Activated naive CD4-positive, alpha-beta T cell treated with anti-CD3 and anti-CD28 coated beads for 36 hours (primary cell): ENCODE measurements at places on chromosomes 3 and 15. TPM values are rescaled to one million over a fixed set of nuclear protein-coding genes. Genes with fewer than 3 reads are reported as not detected.
A peak's percentile ranks its signal among the peaks of the same experiment; 100 is the strongest.

SYNPR gene
- total RNA-seq, result not detected

DNA sequence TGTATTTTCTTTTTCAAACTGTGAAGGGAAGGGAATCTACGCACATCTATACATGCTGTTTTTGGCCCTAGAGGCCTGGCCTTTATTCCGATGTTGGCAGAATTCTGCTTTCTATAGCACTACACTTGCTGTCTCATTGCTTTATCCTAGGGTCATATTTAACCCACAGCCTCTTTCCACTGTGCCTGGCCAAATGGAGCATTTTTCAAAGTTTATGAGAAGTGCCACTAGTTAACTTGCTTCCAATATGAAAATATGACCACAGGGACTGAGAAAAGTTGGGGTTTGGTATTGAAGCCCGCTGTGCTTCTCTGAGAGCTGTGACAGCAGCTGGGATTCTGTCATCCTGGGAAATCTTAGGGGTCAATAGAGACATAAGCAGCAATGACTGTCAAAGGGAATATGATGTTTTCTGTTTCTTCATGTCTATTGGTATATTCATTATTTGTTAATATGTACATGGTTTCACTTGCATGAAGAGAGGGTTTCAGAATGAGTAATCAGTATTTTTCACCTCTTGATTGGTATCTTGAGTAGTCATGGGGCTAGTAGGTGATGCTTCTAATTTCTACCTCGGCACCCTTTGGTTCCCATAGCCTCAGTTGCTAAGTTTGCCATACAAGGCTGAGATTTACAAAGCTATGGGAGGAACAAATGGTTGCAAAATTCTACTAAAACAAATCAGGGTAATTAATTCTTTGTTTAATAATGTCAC lies 275.8 kb upstream of the RBMS3 start:
- no peak for DNase-seq

FAM174B gene
- total RNA-seq, result 5.5 TPM

SLC12A8 gene
- total RNA-seq, result 1.1 TPM

- peak; percentile 39 for DNase-seq
Observed at GRCh38 chr15:82647835-82648256, 683 bp upstream of the CPEB1 start.

CLDN16 gene
- not detected for total RNA-seq

DNA sequence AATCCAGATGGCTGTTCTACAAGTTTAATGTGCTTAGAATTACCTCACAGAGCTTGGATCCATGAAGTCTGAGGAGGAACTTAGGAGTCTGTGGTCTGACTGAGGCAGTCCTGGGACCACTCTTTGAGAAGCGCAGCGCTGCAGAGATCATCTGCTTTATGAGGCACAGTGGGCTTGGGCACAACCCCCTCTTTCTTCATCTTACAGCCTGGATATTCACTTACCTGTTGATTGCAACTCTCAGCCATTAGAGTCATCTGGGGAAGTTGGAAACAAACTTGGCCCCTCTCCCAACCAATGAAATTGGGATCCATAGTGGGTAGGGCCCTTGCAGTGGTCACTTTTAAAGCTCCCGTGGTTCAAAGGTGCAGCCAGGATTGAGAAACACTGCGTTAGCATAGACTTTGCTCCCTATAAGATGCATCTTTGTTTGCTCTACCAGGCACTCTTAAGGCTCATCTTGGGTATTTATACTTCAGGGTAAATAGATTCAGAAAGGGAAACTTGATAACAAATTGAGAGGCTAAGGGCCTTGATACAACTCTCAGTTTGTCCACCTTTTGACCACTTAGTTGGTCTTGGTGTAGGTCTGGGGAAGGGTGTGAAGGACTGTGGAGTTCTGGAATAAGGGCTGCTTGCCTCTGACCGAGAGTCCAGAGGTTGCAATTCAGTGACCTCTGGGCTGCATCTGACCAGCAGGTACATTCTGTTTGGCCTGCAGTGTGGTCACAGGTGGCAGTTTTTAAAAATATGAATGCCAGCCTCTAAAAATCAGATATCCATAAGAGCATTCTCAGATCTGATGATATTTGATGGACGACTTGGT lies 22.8 kb downstream of the FEM1B start:
- DNase-seq, result no peak

- no peak for DNase-seq
Observed at GRCh38 chr15:85414037-85414436, 33.6 kb downstream of the AKAP13 start.

DNA sequence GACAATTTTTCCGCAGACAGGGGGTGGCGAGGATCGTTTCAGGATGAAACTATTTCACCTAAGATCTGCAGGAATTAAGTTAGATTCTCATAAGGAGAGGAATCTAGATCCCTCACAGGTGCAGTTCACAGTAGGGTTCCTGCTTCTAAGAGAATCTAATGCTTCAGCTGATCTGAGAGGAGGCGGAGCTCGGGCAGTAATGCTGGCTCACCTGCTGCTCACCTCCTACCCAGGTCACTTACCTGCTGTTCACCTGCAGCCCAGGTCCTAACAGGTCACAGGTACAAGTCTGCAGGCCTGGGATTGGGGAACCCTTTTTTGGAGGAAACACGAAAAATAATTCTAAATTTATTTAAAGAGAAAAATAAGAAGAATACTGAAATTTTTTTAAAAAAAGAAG lies 406.8 kb downstream of the MCTP2 start:
- no peak for DNase-seq

- DNase-seq, result peak; percentile 53
Observed at GRCh38 chr3:71486831-71487230, 96.7 kb downstream of the FOXP1 start.

DNA sequence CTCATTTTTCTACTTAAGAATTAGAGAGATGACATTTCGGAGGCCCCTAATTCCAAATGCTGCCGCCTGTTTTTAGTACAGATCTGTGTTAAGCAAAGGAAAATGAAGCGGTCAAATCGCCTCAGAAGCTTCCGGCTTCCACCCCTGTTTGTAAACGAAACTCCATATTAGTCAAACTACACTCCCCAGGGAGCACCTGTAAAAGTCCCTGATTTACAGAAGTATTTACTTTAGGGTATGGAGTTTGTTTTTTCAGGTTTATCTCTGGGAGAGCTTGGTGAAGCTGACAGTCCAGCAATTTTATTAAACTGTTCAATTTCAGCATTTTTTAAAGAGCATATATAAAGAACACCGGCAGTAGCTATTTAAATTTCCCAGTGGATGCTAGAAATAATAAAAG lies 319.8 kb downstream of the FHIT start:
- no peak for DNase-seq

ROBO1 gene
- total RNA-seq, result 0.20 TPM

COL6A6 gene
- not detected for total RNA-seq

GRCh38 chr3:168021737-168022450 lies 73.8 kb downstream of the GOLIM4 start:
- no peak for DNase-seq

DNA sequence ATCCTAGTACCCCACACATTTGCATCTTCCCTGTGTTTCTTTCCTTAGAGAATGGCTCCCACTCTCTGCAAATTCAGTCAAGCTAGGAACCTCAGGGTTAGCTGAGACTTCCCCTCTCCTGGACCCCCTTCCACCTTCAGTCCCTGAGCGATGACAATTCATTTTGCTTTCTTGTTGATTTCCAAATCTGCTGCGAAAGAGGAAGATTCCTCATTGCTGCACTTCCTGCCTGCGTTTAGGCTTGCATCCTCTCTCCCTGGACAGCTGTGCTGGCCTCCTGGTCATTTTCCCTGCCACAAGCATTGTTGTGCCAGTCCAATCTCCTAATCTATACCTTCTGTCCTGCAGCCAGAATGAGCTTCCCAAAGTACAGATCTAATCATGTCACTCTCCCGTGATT lies 12.3 kb upstream of the DGKG start:
- no peak for DNase-seq

DNA sequence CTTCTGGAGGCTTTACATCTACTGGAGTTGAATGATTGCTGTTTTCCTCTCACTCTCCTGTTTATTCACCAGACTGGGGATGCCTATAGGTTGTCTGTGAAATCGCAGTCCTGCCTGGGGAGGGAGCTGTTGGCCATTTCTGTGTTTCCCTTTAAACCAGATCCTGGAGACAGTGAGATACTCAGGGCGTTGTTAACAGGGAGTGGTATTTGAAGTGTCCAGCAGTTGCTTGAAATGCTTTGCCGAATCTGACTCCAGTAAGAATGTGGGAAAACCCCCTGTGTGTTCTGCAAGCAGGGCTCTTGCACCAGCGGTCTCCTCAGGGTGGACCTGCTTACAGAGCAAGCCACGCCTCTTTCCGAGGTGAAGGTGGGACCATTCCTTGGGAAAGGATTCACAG lies 4.3 kb upstream of the LRRK1 start:
- DNase-seq, result no peak

GRCh38 chr3:155701882-155702465 lies 42.9 kb downstream of the PLCH1 start:
- DNase-seq, result no peak
